Nucleus accumbens (tissue), 56 donors: ENCODE measurements at places on chromosomes 16 and 17.
A peak's percentile ranks its signal among the peaks of the same experiment; 100 is the strongest.

GRCh38 chr16:57138281-57138935 lies 46.0 kb downstream of the CPNE2 start:
- no peak for DNase-seq

DNA sequence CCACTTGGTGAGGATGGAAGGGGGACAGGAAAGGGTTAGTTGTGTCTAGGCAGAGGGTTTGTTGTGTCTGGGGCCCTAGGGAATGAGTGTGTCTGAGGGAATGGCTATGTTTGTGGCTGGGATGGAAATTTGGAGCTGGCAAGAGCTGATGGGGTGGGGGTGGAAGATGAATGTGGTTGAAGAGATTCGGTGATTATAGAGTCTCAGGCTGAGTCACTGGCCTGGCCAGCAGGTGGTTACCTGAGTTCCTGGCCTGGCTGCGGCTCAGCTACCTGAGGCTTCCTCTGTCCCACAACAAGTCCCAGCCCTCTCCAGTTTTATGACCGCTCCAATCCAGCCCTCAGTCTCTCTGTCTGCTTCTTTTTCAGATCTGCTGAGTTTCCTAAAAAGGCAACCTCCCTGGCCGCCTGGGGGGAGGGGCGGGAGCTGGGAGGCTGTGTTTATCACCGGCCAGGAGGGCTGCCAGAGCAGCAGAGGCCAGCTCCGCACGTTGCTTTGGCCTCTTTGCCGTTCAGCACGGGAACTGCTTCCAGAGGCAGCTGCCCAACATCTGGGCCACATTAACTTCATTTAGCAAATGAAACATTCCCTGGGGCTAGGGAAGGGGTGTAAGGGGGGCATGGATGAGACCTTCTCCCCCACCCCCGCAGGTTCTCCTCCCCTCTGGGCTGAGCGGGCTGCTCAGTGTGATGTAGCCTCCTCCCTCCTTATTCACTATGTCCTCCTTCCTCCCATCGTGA lies 21.8 kb downstream of the ITGB3 start:
- no peak for DNase-seq

GRCh38 chr17:8499171-8499570 lies 63.5 kb downstream of the NDEL1 start:
- DNase-seq = no peak

DNA sequence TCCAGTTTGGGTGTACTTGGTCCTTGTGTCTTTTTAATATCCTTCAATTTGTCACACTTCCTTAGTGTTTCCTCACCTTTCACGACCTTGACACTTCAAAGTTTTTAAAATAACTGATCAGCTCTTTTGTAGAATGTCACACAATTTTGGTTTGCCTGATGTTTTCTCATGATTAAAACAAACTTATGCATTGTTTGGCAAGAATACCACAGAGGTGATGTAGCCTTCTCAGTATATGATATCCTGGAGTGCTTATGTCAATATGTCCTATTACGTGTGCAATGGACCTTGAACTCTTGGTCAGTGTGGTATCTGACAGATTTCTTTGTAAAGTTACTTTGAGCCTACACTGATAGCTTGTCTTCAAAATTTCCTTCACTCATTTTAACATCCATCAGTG lies 297.4 kb downstream of the CNTNAP4 start:
- DNase-seq = no peak

GRCh38 chr17:49022391-49022941 lies 25.3 kb downstream of the IGF2BP1 start:
- DNase-seq = no peak

GRCh38 chr16:58063377-58064076 lies 38.0 kb downstream of the MMP15 start:
- no peak for DNase-seq

- no peak for DNase-seq
Measured at GRCh38 chr17:7982666-7983065, 19.7 kb upstream of the GUCY2D start.

DNA sequence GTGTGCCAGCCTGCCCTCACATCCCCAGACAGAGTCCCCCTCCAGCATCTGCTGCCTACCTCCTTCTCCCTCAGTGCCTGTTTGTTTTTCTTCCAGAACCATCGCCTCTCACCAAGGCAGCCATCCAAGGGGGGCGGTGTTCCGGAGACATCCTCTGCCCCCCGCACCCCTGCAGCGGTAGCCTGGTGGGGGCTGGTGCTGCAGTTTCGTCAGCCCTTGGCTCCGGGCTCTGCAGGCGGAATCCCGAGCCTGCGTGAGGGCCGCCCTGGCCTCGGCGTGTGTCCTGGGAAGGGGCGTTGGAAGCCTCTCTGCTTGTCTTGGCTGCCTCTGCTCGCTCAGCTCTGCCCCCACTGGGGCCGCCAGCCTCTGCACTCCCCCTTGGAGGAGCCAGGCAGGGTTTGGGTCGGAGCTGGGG lies 126.0 kb upstream of the CIBAR2 start:
- no peak for DNase-seq

DNA sequence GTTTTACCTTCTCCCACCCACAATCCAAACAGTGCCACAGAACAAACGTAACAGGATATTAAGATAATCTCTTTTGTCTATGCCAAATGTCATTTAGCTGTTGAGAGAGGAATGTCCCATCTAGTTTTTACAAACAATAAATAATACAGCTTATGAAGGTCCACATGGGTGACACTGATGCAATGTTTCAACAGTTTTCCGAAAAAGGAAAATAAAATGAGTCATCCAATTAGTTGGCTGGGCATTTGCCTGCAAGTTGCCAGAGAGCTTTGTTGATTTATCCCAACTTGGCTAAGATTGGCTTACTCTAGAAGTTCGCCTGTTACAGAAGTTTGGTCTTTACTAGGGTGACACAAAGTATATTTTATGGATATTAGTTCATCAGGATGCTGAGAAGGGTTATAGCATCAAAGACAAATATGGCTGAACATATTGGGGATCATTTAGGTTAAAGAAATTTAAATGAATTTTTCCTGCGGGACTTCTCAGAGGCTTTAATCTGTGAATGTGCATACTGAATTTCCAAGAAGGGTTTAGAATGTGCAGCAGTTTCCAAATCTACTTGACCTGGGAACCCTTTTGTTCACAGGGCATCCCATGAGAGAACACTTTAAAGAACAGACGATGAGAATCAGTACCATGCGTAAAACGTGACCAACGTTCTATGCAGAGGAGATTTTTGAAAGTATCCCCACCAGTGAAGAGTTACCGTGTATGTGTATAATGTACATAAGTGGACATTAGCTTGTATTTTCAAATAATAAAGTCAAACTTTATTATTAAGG lies 73.1 kb downstream of the CDH13 start:
- no peak for DNase-seq

GRCh38 chr17:51165680-51166197 lies 472 bp upstream of the NME2 start:
- DNase-seq = no peak

DNA sequence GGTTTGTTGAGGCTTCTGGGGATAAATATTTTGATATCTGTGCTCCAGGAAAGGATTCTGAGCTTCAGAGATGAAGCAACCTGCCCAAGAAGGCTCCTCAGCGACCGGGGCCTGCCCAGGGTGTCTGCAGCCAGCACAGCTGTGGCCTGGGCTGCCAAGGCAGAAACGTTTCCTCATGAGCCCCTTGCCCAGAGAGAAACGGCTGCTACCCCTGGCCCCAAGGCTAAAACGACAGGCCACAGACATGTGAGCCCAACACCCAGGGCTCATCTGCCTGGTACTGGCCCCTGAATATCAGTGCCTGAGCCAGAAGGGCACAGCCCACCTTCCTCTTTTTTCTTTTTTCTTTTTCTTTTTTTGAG lies 45.4 kb upstream of the RASD1 start:
- DNase-seq = no peak

DNA sequence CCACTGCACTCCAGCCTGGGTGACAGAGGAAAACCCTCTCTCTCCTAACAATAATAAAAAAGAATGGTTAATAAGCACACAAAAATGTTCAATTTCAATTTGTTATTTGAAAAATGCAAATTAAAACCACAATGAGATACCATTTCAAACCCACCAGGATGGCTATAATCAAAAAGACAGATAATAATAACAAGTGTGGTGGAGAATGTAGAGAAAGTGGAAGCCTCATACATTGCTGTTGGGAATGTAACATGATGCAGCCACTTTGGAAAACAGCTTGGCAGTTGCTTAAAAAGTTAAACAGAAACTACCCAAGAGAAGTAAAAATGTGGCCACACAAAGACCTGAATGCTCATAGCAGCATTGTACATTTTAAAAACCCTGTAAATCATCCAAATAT lies 51.8 kb upstream of the MAP3K14 start:
- no peak for DNase-seq

DNA sequence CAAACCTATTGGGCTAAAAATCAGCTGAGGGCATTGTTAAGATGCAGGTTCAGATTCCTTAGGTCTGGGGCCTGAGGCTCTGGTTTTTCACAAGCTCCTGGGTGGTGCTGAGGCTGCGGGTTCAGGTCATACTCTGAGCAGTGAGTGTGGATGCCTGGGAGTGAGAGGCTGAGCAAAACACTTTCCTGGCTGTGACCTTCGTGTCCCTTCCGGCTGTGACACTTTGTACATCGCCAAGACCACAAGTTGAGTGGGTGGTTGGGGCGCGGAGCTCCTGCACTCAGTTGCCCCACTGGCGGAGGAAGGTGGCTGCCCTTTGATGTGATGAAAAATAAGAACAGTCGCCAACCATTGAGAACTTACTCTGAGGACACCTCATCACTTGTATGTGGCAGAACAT lies 24.8 kb downstream of the CCR7 start:
- DNase-seq = no peak

DNA sequence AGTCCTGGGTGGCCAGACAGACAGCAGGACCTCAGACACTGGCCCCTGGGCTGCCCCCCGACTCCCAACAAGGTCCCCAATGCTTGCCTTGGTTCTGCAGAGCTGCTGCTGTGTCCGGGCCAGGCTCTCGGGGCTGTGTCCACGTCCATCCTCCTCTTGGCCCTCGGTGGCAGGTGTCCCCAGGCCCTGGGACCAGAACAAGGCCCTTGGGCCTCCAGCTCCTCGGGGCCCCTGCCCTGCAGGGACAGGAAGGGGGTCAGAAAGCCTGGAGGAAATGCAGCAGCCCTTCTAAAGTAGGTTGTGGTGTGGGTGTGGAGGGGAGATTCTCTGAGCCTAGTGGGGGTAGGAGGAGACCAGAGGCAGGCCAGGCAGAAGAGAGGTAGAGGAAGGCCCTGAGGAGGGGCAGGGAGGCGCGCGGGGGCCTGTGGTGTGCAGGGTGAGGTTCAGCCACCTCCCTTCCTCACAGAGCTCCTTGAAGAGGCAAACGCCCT lies 2.5 kb upstream of the AXIN1 start:
- no peak for DNase-seq

GRCh38 chr16:67632415-67633172 lies 12.3 kb upstream of the CARMIL2 start:
- DNase-seq = peak; percentile 51

DNA sequence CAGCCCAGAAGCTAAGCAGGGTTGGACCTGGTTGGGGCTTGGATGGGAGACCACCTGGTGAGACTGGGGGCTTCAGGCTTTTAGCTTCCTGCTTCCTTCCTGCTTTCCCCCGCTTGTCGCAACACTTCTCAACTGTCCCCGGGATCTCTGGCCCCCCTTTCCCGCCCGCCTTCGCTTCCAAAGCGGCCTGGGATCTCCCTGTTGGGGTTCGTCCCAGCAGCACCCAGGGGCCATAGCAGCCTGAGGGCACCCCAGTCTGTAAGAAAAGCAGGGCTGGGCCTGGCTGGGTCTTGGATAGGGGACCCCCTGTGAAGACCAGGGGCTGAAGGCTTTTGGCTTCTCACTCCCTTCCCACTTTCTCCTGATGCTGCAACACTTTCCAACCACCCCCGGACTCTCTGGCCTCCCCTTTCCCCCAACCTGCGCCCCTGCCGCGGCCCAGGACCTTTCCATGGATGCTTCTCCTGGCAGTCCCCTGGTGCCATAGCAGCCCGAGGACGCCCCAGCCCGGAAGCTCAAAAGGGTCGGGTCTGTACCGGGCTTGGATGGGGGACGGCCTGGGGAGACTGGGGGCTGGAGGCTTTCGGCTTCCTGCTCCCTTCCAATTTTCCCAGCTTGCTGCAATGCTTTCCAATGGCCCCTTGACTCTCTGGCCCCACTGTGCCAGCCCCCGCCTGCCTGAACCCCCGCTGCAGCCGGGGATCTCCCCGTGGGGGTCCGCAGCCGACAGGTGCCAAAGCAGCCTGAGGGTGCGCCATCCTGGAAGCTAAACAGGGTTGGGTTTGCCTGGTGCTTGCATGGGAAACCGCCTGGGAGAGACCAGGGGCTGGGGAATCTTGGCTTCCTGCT lies 2276.2 kb downstream of the TP53TG3F start:
- DNase-seq = no peak

DNA sequence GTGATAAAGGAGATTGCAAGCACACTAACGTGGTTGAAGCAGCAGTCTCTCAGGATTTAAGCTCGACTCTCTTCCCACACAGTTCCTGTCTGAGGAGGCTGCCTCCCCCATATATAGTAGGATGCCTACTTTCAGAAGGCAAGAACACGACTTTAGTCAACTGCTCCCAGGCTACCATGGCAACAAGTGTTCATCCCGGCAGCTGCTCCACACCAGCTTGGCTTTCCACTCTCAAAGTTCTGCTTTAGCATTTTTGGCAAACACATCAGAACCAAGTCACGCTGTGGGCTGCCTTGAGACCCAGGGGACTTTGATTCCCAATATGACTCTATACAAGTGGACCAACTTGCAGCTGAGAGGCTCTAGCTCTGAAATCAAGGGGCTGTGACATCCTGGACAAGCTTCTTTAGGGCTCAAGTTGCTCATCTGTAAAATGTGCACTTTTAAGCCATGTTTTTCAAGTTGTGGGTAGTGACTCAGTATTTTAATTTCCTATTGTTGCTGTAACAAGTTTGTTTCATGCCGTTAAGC lies 16.5 kb downstream of the ZP2 start:
- DNase-seq = peak; percentile 86

- no peak for DNase-seq
Measured at GRCh38 chr16:11759997-11760396, 17.3 kb upstream of the TXNDC11 start.
